ENCODE measurements at places on chromosomes 13 and 19.

- DNase-seq: no peak
Measured at GRCh38 chr19:19256072-19256969, 16.8 kb downstream of the TM6SF2 start.

DNA sequence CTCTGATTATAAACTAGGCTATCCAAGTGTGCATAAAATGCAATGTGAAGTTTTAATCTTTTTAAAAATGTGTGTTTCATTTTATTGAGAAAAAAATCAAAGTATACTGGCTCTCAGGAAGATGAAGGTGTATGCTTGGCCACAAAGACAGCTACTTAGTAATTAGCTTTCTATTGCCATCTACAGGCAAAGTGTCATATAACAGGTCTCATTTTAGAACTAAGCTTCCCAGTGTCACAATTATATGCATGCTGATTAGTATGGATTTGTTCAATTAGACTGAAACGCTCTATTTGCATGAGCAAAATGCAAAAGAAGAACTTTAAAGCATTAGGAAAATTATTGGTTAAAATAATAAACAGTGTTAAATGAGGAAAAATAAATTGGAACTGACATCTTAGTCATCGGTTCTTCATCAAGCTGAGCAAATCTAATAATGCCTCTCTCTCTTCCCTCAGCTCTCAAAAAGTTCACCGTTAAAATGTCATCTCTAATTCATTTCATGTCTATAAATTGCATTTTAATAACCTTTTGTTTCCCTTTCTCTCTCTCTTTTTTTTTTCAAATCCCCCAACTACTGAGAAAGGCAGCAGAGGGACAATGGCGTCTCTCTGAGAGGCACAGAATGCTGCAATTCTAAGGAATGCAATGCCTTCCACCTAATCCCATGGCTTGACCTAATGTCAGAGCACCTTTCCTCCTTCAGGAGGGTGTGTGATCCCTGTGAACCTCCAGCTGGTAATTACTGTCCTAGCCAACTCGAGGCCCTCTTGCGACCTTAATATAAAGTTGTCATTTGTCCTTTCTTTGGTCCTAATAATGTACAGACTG is 313.1 kb upstream of the MAB21L1 start:
- no peak for DNase-seq

GRCh38 chr13:72920097-72920496 is 138.2 kb downstream of the PIBF1 start:
- no peak for DNase-seq

- DNase-seq: no peak
Measured at GRCh38 chr13:85666356-85666755, 132.9 kb downstream of the SLITRK6 start.

DNA sequence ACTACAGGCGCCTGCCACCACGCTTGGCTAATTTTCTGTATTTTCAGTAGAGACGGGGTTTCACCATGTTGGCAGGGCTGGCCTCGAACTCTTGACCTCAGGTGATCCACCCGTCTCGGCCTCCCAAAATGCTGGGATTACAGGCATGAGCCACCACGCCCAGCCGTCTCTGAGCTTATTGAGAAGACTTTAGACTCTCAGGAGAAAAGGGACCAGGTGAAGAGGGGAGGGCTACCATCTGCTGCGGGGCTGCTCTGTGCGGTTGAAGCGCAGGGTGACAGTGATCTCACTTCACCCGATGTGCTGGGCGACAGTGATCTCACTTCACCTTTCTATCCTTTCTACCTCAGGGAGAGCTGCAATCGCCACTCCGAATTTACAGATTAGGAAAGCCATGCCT is 25.3 kb downstream of the PDCD5 start:
- no peak for DNase-seq

GRCh38 chr13:90640976-90641375 is 706.5 kb upstream of the MIR17HG start:
- DNase-seq: no peak

- no peak for DNase-seq
Measured at GRCh38 chr19:35349614-35350521, 2.2 kb downstream of the FFAR1 start.

DNA sequence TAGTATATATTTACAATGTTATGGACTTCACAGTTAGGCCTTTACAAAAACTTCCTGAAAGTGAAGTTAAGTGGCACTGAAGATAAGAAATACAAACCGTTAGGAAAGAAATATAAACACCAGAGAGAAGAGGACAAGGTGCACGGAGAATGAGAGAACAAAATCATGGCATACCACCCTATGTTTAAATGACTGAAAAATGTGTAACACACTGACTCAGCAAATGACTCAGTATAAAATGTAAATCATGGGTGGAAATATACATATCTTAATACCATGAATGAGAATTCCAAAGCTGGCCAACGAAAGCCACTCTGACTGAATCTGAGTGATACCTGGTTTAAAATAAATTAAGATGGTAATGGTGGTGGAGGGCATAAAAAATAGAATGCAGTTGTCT is 260.8 kb downstream of the DNAJC15 start:
- DNase-seq: no peak

DNA sequence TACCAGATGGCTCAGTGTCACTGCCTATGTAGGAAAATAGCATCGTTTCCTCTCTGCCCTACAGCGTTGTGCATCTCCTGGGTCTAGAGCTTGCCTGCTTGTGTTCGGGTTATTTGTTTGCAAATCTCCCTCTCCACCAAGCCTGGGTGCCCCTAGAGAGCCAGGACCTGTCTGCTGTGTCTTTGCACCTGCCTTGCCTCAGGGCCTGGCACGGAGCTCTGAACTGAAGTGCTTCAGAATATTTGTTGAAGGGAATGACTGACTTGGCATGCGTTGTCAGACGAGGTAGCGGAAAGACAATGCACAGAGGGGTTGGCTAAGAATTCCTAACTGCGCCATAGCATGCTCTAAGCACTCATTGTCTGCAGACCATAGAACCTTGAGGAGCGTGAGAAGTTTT is 263.4 kb downstream of the FGF9 start:
- DNase-seq: no peak

GRCh38 chr19:54517483-54517882 is 14.9 kb downstream of the LAIR2 start:
- peak; percentile 49 for DNase-seq

DNA sequence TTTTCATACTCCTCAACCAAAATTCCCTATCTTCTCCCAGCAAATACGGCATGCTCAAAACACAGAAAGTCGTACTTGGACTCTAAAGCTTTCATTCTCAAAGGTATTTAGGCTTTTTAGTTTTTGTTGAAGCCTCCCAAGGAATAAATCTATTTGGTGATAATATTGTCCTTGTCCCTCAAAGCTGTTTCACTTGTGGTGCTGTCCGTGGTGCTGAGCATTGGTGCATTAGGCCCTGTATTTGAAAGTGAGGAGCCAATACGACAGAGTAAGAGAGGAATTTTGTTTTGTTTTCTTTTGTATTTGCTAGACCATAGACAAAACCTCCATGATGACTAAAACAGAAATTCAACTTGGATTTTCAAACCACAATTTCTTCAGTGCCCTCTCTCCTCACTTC is 3.2 kb upstream of the LGALS13 start:
- DNase-seq: no peak

DNA sequence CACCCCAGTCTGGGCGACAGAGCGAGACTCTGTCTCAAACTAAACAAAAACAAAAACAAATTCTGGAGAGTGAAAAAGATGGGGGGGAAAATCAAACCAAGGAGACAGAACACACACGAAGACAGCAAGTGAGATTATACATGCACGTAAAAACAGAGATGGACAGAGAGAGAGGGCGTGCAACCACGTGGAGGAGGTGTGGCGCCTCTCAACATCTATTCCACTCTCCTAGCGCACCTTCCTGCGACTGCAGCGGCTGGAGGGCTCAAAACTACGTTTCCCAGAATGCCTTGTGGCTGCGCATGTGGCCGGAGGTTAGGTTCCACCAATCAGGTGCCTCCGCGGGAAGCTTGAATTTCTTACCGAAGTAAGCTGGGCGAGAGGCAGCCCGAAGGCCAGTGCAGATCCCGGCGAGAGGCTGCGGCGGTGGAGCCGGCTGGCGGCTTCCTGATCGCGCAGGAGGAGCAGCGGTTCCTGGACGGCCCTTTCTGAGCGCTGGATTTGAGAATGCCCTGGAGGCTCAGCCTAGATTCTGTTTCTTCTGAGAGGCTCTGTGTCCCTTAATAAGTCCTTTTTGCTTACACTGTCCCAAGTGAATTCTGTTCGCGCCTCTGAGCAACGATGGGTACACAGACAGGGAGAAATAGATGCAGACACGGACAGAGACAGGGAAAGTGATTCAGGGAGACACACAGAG is 13.1 kb upstream of the NANOS2 start:
- DNase-seq: peak; percentile 91

DNA sequence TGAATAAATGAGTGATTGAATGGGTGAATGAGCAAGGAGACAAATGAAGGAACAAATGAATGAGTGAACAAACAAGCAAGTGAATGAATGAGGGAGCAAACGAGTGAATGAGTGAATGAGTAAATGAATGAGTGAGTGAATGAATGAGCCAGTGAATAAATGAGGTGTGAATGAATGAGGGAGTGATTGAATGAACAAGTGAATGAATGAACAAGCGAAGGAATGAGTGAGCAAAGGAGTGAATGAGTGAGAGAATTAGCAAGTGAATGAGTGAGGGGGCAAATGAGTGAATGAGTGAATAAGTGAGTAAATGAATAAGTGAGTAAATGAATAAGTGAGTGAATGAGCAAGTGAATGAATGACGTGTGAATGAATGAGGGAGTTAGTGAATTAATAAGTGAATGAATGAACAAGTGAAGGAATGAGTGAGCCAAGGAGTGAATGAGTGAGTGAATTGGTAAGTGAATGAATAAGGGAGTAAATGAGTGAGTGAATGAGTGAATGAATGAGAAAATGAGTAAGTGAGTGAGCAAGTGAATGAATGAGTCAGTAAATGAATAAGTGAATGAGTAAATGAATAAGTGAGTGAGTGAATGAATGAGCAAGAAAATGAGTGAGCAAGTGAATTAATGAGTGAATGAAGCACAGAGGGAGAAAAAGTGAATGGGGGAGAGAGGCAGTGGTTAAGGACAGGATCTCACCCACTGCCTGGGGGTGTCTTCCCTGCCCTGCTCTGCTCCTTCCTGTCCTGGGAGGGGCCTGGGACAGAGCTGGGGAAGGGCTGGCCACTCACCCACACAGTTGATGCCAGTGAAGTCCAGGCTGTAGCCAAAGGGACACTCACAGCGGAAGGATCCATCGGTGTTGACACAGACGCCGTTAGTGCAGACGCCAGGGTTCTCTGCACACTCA is 36.4 kb downstream of the CCL25 start:
- no peak for DNase-seq

GRCh38 chr19:50310759-50311465 is 18.3 kb downstream of the KCNC3 start:
- DNase-seq: no peak

DNA sequence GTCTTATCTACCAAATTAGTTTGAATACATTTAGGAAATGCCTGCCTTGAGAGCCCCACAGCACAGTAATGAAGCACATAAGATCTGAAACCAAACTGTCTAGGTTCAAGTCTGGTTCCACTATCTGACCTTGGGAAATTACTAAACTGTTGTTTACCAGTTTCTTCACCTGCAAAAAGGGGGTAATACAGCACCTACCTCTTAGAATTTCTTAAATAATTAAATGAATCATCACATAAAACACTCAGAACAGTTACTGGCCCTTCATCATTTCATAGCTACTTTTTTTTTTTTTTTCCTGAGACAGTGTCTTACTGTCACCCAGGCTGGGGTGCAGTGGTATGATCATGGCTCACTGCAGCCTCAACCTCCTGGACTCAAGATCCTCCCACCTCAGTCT is 59.6 kb downstream of the USP12 start:
- DNase-seq: no peak

GRCh38 chr13:87129602-87130300 is 541.4 kb upstream of the SLITRK5 start:
- no peak for DNase-seq

- no peak for DNase-seq
Measured at GRCh38 chr13:98785405-98785804, 32.9 kb upstream of the SLC15A1 start.

DNA sequence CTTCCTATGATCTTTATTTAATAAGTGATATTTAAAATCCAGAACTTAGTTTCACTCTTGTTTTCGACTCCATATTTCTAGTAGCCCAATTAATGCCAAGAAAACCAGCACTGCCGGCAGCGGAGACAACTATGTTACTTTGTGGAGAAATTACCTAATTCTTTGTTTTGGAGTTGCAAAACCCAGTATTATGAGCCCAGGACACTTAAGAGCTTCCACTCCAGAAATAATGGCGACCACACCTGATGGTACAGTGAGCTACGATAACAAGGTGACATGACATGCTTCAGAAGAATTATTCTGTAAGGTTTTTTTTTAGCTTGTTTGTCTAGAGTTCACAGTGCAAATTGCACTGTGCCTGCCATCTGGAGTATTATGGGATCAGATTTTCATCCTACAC is 136.4 kb downstream of the ZAR1L start:
- DNase-seq: no peak

DNA sequence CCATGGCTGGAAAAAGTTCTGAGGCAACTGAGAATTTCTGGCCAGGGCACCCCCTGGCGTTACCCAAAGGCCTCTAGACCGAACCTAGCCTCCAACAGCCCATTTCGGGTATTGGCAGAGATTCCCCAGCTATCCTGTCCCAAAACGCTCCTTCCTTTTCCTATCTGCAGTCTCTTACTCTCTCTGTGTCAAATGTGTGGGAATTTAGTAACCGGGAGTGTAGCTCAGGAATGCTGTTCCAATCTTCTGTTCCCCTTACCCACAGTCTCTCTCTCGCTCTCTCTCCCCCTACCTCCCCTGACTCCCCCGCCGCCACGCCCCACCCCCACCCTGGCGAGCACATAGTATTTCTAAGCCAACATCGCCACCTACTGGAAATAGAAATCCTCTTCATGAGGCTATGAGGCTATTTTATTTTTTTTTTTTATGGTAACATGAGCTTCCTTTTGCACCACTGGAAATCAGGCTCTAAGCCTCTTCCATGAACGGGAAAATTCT is 27.0 kb downstream of the OXGR1 start:
- no peak for DNase-seq

- no peak for DNase-seq
Measured at GRCh38 chr19:44644402-44645016, 799 bp downstream of the PVR start.

DNA sequence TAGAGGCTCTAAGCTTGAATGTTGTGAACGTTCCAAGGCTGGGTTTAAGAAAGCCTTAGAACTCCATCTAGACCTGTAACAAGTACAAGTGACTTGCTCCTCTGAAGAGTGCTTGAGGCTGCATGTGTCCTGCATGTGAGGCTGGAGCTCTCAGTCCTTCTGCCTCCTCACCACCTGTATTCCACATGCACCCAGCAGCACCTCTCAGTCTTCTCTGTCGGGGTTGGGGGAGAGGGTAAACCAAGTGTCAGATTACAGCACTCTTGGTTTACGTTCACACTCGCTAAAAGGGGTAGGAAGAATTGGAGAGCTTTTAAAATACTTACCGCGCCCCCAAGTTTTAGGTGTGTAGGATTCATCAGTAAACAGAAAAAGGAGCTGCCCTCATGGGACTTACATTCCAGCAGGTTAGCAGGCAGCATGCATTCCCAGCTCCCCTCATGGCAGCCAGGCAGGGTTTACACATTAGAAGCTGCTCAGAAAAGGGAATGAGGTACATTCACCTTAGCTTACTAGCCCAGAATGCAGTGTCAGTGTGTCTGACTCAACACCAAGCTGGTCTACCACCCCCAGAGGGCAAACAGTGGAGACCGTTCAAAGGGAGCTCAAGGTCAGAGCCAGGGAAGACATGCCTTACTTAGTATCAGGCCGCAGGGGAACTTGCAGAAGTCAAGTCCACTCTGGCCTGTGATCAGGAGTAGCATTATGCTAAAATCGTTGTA is 248.1 kb downstream of the PCCA start:
- DNase-seq: no peak

Measured in CD4-positive, alpha-beta T cell treated with Interleukin-1 beta for 1 hour (primary cell).